ENCODE measurements at places on chromosomes 4 and X.
A peak's percentile ranks its signal among the peaks of the same experiment; 100 is the strongest.

GRCh38 chrX:136047016-136047642 is 61.9 kb downstream of the SLC9A6 start:
- DNase-seq = no peak

DNA sequence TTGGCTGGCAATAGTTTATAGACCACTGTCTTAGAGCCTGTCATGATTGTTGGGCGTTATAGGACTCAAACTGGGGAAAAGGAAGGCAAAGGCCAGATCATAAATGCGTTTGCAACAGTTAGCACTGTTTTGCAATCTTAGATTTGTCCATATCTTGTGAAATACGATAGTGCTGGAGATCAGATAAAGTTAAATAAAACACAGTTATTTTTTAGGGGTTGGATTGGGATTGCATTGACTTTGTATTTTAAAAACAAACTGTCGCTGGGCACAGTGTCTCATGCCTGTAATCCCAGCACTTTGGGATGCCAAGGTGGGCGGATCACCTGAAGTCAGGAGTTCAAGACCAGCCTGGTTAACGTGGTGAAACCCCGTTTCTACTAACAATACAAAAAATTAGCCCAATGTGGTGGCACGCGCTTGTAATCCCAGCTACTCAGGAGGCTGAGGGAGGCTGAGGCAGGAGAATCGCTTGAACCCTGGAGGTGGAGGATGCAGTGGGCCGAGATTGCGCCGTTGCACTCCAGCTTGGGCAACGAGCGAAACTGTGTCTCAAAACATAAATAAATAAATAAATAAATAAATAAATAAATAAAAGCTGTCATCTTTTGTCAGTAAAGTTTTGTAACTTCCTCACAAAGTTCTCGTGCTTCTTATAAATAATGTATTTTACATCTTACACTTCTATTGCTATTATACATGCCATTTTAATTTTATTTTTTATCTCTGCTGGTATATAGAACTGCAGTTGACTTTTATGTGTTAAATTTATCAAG is 117.2 kb downstream of the KDM6A start:
- no peak for DNase-seq

DNA sequence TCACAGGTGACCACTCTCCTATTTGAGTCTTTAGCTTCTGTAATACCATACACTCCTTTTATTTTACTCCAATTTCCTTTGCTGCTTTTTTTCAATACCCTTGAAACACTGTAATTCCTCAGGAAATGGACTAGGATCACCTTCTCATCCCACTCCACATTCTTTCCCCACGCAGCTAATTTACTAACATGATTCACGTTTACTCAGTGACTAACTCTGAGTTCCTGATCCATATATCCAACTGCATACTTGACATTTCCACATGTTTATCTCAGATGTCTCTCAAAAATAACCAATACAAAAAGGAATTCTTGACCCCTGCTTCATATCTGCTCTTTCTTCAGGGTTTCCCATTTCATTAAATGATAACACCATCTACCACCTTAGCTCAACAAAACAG is 19.9 kb downstream of the RPS6KA6 start:
- no peak for DNase-seq

DNA sequence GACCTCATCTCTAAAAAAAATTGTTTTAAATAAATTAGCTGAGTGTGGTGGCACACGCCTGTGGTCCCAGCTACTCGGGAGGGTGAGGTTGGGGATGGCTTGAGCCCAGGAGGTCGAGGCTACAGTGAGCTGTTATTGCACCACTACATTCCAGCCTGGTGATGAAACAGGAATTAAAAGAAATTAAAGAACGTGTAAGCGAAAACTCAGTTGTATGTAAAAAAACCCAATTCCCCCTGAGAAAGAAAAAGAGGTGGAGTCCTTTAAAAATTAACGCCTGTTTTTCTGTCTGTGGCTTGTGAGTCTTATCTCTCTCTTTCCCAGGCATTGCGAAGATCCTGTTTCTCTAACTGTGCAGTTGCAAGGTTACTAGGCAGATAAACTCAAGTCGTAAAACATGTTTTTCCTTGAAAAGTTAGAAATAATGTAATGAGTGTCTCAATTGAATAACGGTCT is 22.1 kb downstream of the EPGN start:
- no peak for DNase-seq

GRCh38 chr4:16442296-16442695 is 216.0 kb upstream of the TAPT1 start:
- no peak for DNase-seq

- peak; percentile 59 for DNase-seq
Measured at GRCh38 chrX:102712216-102712966, at the start of gene GPRASP2. Gene GPRASP2 (plus strand): TSS chrX:102712448. CDS start chrX:102714870, 2,422 bp downstream.

GRCh38 chrX:147838465-147839131 is 73.1 kb upstream of the FMR1 start:
- no peak for DNase-seq

DNA sequence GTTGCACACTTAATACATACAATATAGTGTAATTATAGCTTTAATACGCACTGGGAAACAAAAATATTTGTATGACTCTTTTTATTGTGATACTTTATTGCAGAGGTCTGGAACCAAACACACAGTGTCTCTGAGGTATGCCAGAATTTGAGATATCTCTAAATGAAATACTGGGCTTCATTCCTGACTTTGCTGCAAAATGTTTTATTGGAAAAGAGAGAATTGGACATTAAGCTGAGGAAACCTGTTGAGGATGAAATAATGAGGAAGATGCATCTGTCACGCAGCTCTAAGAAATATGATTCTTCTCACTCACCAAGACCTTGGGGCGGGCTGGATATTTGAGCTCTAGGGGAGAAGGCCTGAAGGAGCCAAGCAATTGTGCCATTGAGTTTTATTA is 242.1 kb downstream of the CPE start:
- no peak for DNase-seq

- DNase-seq = no peak
Measured at GRCh38 chr4:170030121-170030520, 3.9 kb upstream of the MFAP3L start.

- no peak for DNase-seq
Measured at GRCh38 chr4:53476232-53477037, 99.0 kb downstream of the FIP1L1 start.

DNA sequence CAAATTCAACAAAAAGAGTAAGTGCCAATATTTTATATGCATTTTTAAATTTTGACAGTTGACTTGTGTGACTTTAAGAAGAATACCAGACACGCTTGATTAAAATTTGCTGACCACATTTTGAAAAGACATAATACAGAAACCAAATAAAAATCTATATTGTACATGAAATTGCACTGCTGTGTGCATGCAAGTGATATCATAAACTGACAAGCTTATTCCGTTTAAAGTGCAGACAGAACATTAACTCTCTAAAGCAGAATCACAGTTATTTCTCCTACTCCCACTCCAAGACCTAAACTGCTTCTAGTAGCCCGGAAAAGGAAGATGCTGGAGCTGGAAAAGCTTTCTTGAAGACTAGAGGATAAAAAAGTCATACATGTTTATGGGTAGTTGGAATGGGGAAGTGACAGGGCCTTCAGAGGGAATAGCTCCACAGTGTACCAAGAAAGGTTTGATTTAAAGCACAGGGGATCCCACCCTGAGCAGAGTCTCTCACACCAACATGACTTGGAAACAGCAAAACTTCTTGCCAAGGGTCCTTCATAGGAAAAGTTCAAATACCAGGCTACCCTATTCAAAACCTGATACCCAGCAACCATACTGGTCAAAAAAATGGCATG is 34.1 kb upstream of the NAF1 start:
- no peak for DNase-seq

DNA sequence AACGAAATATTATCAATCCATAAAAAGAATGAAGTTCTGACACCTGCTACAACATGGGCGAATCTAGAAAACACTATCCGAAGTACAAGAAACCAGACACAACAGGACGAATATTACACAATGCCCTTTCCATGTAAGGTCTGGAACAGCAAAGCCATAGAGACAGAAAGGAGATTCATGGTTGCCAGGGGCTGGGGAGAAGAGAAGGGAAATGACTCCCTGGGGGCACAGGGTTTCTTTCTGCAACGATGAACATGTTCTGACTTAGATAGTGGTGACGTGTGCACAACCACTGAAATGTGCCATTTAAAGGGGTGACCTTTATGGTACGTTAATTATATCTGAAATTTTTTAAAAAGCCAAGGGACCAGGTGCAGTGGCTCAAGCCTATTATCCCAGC is 28.3 kb downstream of the GPR143 start:
- no peak for DNase-seq

DNA sequence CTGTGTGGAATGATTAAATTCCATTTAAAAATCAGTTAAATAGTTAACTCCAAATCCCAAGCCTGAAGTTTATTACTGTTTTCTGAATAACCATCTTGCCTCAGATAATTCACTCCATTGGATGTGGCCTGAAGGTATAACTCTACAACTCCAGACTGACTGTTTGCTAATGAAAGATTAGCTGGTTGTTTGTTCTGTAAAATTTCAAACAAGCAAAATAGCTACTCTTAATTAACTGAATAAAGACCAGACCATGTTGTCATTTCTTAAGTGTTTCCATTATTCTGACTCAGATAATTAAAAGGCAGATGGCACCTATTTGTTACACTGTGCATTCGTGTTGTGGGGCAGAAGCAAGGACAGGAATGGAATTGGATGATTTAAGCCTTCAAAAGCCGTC is 78.5 kb upstream of the DDIT4L start:
- no peak for DNase-seq

DNA sequence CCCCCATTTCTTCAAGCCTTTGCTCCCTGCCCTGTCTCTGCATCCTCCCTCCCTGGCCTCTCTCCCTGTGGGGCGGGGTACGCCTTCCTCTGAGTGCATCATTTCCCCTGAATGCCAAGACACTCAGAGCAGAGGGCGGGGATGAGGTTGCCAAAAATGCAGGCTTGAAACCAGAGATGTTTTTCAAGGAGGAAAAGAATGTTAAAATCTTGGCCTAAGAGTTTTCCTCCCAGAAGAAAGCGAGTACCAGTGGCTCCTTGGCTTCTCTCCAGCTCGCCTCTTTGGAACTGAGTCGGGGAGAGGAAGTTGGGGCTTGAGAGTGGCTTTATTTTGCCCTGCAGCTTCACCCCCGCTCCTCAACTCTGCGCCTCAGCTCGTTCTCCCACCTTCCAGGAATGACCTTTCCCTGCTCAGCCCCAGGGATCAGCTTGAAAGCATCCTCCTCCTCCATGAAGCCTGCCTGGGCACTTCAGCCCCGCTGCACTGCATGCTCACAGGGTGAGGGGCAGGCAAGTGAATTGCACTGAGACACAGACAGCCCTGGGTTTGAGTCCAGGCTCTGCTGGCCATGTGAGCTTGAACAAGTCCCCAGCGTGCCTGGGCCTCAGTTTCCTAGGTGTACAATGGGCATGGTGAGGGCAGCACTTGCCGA is 57.5 kb upstream of the SORCS2 start:
- no peak for DNase-seq

GRCh38 chr4:5460106-5460801 is 248.1 kb downstream of the EVC2 start:
- peak; percentile 71 for DNase-seq

GRCh38 chr4:15336410-15337167 is 91.2 kb upstream of the C1QTNF7 start:
- no peak for DNase-seq

DNA sequence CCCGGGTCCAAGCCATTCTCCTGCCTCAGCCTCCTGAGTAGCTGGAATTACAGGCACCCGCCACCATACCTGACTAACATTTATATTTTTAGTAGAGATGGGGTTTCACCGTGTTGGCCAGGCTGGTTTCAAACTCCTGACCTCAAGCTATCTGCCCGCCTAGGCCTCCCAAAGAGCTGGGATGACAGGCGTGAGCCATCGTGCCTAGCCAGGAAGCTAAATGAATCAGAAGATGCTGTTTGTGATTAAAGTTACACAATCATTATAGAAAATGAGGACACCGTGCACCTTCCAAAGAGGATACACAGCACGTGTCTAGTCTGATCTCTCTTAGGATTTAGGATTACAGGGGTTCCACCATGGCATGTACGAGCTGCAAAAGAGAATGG is 99.6 kb downstream of the DHRSX start:
- no peak for DNase-seq

DNA sequence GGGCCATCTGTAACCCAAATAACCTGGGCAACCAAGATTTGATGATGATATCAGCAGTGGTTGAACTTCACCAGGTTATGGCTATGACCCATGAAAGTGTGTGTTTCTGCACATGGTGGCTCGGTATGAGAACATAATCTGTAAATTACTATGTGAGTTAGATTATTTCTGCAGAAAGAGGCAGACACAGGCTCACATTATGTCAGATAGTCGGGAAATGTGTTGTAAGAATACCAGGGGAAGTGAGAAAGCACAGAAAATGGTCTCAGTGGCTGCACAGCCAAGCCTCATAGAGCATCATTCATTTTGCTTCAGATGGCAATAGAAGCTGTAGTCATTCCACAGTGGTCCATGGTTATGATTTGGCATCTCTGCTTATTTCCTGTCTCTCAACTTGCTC is 63.0 kb upstream of the RBPJ start:
- DNase-seq = no peak

- DNase-seq = no peak
Measured at GRCh38 chr4:27272217-27272616, 411.6 kb downstream of the STIM2 start.

DNA sequence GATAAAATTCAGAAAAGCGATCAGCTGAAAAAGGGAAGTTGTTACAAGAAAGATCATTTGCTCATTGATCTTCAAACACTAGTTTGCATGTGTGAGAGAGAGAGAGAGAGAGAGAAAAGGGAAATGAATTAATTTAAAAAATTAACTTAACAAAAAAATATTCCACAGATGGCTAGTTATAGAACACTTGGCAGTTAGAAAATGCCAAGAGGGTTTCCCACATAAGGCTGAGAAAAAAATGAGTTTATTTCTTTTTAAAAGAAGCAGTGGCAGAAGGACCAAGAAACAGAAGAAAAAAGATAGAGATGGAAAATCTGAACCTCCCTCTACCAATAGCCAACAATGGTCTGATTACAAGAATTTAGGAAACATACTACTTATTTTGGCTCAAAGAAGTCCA is 47.1 kb downstream of the FGF13 start:
- no peak for DNase-seq

- peak; percentile 70 for DNase-seq
Measured at GRCh38 chr4:8198906-8199593, at the start of gene SH3TC1. Gene SH3TC1 (plus strand): TSS chr4:8199290. CDS start chr4:8205195, 5,905 bp downstream.

DNA sequence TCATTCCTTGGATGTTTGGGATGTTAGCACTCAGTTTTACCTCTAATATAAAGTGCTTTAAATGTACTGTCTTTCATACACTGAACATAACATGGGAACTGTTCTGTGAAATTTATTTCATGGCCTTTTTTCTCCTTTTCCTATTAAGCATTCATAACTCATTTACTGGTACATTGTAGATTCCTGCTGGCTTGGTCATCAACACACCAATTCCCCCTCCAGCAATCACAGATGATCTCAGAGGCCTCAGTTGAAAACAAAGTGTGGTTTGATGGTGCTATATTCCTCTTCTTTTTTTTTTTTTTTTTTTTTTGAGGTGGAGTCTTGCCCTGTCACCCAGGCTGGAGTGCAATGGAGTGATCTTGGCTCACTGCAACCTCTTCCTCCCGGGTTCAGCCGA is 61.9 kb upstream of the FAM47B start:
- no peak for DNase-seq

DNA sequence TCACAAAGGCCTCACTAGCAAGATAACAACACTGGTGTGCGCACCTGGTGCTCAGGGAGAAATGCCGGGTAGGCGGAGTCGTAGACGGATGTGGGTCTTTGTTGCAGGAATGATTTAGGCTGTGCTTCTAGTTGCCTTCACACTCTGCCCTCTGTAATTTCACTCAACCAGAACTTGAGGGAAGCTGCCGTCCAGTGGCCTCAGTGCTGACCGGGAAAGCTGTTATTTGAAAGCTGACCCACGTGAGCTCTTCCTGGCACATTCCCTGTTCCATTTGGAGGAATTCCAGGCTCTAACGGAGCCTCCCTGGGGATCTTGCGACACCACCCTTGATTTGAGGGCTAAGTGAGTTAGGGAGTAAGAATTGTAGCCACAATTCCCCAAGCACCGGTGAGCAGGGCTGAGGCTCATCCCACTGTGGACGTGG is 15.9 kb downstream of the SH3TC1 start:
- no peak for DNase-seq
